Bone marrow (tissue), 2 donors: ENCODE measurements at places on chromosomes 11 and 22.
A peak's percentile ranks its signal among the peaks of the same experiment; 100 is the strongest.

GRCh38 chr22:47692811-47693210, 930.4 kb downstream of the TBC1D22A start:
- no peak for DNase-seq

- DNase-seq, result no peak
Measured at GRCh38 chr11:102026959-102027358, 20.3 kb upstream of the CFAP300 start.

- no peak for DNase-seq
Measured at GRCh38 chr11:68727783-68728182, 23.5 kb downstream of the TESMIN start.

DNA sequence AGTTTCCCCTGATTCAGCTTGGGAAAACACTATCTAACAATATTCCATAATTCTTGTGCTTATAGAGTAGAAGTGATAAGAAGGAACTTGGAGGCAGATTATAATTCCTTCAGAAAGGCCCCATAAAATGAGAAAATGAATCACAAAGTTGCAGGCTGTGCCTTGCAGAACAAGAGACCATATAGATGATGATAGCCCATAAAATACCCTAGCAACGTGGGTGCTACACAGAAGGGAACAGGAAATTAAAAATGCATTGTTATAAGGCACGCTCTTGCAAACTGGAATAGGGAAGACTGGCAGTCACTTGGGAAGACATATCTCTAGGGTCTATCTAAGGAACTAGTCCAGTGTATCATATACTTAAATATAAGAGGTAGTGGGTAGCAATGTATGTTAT, 67.6 kb downstream of the KIF18A start:
- DNase-seq, result no peak

GRCh38 chr22:24424901-24425775, 2.3 kb upstream of the ADORA2A start:
- no peak for DNase-seq

DNA sequence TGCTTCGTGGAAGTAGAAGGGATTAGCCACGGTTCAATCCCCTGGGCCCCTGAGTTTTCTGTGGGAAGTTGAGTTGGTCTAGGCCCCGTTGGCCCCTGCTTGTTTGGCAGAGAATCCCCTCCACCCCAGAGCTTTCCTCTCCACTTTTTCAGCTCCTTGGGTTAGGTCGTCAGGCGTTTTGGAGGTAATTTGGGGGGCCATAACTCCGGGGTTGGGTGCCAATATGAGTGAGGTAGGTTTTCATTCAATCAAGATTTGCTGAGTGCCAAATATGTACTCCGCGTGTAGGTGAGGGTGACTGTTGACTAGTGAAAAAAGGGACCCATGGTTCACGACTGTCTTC, 590 bp downstream of the ATG13 start:
- DNase-seq, result no peak

- DNase-seq, result peak; percentile 64
Measured at GRCh38 chr11:75325713-75326438, 25.6 kb downstream of the ARRB1 start.

- no peak for DNase-seq
Measured at GRCh38 chr11:133355095-133355494, 177.2 kb downstream of the OPCML start.

DNA sequence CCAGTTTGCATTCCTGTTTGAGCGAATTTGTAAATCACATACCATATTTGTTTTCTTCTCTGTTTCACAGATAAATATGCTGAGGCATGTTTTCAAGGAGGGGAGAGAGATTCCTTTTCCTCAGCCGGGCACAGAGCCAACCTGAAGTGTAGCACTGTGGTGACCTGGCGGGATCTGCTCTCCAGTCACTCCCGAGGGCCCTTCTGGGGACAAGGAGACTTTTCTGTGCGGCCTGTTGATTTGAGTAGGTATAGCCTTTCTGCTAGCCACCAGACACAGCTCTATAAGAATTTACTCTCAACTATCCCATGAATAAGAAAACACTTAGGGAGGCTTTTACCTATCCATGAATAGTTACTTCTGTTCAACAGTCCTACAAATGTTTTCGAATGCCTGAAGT, 63.5 kb upstream of the FDX1 start:
- no peak for DNase-seq

GRCh38 chr11:1763336-1763795, 361 bp downstream of the CTSD start:
- no peak for DNase-seq

DNA sequence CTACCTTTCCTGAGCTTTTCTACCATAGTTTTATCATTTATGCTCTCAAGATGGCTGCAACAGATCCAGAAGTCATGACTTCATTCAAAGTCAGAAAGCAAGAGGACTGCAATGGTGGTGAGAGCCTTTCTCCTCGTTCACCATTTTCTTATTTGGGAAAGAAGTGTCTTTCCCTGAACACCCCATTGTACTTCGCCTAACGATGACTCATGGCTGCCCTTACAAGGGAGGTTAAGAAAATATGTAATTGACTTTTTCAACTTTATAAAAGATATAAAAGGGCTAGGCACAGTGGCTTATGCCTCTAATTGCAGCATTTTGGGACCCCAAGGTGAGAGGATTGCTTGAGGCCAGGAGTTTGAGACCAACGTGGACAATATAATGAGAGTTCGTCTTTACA, 541.7 kb downstream of the METTL15 start:
- DNase-seq, result no peak

GRCh38 chr11:27319072-27319471, 43.9 kb downstream of the CCDC34 start:
- DNase-seq, result no peak

DNA sequence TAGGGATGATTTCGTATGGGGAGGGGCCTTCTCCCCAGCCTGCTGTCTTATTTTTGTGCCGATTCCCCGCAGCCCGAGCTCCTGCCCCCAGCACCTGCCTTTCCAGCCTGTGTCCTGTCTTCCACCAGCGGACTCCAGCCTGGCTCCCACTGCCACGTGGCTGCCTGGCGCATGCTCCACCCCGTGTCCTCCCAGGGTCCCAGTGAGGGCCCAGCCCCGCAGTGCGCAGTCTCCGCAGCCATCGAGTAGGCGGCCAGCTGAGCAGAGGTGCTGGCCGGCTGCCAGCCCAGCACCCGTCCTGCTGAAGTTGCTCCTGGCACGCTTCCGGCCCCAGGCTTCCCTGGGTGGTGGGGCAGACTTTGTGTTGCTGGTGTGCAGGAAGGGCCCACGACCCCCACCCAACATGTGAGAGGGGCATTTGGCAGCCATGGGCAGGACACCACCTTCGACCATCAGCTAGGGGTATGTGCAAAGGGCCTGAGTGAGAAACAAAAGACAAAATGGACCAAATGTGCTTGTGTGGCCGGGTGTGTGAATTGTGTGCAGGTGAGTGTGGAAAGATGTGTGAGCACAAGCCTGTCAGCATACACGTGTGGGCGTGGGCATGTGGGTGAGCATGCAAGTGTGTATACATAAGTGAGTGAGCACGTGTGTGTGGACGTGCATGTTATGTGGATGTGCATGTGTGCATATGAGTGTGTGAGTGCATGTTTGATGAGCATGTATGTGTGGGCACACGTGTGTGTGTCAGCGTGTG, 55.9 kb downstream of the RTN4R start:
- no peak for DNase-seq

- no peak for DNase-seq
Measured at GRCh38 chr11:35335226-35335625, 84.1 kb downstream of the SLC1A2 start.

- DNase-seq, result no peak
Measured at GRCh38 chr11:119509282-119509841, 86.4 kb upstream of the THY1 start.
